Stimulated activated CD4-positive, alpha-beta T cell treated with anti-CD3 and anti-CD28 coated beads, Interleukin-15, amount 100 ng/mL, for 48 hours (primary cell): ENCODE measurements at places on chromosomes 12 and 14.

- DNase-seq: no peak
Measured at GRCh38 chr12:41334390-41334789, 146.3 kb downstream of the PDZRN4 start.

GRCh38 chr14:102375119-102375518 is 12.4 kb downstream of the TECPR2 start:
- DNase-seq: no peak

- DNase-seq: no peak
Measured at GRCh38 chr12:122096014-122096413, 17.5 kb downstream of the MLXIP start.

- no peak for DNase-seq
Measured at GRCh38 chr12:119713551-119714031, 45.7 kb downstream of the PRKAB1 start.

GRCh38 chr14:104725772-104726548 is 1.9 kb downstream of the ADSS1 start:
- DNase-seq: no peak

GRCh38 chr14:79443602-79444001 is 767.7 kb downstream of the DIO2 start:
- no peak for DNase-seq

DNA sequence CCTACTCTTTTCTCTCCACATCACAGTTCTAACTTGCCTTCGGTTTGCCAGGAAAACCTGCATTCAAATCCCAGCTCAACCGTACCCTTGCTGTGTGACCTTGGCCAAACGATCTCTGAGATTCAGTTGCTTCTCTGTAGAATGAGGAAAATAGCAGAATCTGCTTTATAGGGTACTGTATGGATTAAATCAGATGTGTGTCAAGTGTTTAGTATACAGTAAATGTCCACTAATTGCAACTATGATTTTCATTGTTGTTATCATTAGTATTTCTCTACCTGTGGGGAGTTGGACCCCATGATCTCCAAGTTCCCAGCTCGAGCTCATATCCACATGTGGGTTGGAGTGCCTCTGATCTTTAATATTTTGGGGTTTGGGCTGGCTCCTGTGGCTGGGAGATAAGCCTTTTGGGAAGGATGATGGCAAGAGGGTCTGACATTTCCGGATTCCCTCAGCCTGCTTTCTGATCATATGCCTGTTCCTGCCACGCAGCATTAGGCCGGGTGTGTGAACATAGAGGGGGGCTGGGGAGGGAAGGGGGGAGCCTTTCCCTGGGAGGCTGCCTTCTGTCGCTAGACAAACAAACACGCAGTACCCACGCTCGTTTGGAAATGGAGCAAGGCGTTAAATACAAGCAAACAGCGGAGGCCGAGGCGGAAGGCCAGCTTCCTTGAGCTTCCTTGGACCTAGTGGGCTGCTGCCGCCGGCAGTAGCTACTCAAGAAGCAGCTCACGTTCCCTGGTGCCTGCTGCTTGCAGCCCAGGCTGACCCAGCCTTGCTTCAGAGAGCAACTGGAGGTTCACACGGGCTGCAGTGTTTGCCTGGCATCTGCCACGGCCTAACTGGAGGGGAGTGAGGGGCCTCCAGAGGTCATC is 213.5 kb upstream of the LHX5 start:
- DNase-seq: no peak

DNA sequence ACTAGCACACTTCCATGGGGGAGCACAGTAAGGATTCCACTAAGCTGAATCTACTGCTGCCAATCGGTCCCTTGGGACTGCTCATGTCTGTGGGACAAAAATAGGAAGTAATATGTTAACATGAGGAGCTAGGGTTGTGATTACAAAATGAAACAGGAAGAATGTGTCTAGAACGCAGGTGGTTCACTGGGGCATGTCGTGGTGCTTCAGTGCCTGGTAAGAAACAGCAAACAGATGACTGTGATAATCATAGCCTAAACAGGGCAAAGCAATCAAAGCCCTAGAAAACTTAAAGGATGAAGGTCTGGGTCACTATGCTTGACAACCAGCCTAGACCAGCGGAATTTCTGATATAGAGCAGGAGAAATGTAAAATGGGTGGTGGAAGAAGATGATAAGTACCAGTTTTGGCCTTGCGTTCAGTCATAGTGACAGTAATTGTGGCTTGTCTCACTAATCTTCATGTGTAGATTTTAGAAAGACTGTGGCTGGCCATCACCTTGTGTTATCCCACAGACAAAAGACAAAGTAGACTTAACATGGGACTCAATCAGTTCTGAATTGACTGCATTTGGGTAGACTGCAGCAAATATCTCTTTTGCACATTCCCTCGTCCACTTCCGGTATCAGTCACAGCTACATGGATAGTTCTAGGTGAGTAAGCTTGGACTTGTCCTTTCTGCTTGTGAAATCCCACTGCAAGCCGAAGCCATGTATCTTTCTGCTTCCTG is 51.4 kb downstream of the WASHC3 start:
- DNase-seq: no peak

- DNase-seq: no peak
Measured at GRCh38 chr14:104796687-104797081, 1.1 kb upstream of the AKT1 start.

- no peak for DNase-seq
Measured at GRCh38 chr14:51682411-51682810, 30.7 kb downstream of the FRMD6 start.

DNA sequence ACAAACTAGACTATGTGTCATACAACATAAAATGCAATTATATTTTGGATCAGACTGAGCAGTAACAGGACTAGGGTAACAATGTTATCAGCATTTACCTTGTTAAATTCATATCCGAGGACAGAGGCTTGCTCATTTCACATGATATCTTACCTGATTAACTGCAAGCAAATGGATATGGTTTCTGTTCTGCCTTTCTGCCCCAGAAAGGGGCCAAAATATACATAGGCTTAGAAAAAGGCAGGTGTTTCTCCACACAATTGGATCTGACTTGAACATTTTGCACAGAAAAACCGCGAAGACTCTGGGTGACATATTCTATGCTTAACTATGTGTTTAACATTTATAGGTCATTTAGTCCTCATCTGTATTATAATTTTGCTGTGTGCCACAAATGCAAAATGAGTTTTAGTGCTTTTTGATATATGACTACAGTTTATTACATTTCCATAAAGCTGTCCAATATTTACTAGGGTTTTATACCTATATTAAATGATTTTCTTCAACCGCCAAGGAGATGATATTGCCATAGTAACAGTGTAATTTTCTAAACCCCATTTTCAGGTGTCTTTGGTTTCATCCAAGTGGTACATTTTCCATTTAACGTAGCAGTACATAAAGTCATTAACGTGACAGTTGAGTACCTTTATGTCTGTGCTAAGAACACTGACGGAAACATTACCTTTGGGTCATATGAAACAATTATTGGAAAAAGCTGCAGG is 249.3 kb upstream of the KRR1 start:
- DNase-seq: no peak

GRCh38 chr14:51533872-51534553 is 117.7 kb upstream of the FRMD6 start:
- no peak for DNase-seq

DNA sequence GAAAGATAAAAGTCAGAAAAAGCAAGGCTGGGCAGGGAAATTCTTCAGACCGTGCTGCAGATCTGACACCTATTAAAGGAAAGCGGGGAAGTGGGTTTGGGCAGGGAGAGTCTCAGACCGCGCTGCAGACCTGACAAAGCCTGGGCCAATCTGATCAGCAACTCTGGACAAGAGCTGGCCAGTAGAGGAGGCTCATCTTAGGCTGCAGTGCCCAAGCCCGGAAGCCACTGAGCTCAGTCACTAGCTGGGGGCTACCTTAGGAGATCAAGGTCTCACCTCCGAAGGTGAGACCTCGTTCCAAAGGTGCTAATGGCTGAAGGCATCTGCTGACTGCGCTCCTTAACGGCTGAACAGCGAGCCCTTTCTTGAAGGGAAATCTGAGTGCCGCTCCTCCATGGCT is 60.2 kb downstream of the SINHCAF start:
- no peak for DNase-seq

- no peak for DNase-seq
Measured at GRCh38 chr14:50007123-50007903, 109.1 kb downstream of the VCPKMT start.

- no peak for DNase-seq
Measured at GRCh38 chr12:64633011-64633939, 23.0 kb downstream of the RASSF3 start.

DNA sequence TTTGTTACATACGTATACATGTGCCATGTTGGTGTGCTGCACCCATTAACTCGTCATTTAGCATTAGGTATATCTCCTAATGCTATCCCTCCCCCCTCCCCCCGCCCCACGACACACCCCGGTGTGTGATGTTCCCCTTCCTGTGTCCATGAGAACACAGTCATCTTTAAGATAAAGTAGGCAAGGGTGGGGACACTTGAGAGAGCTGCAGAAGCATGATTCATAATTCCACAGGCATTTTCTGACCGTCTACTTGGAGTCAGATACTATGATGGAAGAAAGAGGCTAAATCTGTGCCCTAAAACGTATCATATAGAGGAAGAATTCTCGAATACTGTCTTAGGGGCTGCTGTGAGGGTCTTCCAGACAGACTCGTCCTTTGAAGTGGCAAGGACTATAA is 145.9 kb upstream of the VASH1 start:
- DNase-seq: no peak

- no peak for DNase-seq
Measured at GRCh38 chr14:76720382-76720813, 40.9 kb upstream of the VASH1 start.

DNA sequence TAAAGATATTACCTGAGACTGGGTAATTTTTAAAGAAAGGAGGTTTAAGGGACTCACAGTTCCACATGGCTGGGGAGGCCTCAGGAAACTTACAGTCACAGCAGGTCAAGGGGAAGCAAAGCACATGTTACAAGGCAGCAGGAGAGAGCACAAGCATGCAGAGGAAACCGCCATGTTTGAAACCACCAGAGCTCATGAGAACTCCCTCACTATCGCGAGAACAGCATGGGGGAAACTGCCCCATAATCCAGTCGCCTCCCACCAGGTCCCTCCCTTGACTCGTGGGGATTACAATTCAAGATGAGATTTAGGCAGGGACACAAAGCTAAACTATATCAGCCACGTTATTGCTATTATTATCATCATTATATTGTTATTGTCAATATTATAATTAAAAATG is 138.7 kb downstream of the RIMBP2 start:
- no peak for DNase-seq

DNA sequence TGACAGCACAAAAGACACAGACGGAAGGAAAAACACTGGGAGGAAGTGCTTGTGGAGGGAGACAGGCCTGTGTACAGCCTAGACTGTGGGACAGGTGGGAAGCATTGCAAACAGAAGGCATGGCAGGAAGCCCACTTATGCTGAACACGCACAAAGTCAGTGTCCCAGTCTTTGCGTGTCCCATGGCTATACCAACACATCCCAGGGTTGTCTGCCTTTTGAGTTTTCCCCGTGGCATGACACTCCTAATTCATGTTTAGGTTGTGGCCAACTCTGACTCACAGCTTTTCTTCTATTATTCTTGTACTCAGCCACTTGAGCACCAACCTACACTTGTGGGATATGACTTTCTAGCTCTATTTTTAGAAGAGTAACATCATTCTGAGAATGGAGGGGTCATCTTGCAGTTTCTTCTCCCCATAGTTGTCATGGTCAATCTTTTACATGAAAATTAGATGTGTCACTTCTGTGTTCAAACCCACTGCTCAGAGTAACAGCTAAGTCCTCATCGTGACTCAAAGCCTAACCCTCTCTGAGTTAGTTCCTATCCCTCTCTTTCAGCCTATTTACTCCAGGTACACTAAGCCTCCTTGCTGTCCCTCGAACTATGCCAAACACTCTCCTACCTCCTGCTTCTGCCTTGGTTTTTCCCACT is 27.5 kb upstream of the JPH4 start:
- DNase-seq: no peak

GRCh38 chr12:57129889-57130288 is 1.6 kb downstream of the LRP1 start:
- no peak for DNase-seq

DNA sequence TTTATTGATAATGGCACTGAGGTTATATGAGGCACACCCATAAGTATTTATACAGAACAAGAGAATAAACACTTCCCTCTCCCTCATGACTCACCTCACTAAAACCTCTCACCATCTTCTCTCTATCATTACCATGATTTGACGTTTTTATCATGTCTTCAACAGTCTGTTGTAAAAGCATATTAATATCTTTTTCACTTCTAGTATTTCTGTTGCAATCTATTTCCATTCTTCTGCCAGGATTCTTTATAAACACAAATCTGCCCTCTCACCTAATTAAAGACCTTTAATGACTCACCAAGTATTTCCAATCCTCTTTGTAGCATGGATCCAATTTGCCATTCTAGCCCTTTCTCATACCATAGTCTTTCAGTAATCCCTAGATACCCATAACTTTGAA is 527.7 kb downstream of the SLC16A7 start:
- no peak for DNase-seq

DNA sequence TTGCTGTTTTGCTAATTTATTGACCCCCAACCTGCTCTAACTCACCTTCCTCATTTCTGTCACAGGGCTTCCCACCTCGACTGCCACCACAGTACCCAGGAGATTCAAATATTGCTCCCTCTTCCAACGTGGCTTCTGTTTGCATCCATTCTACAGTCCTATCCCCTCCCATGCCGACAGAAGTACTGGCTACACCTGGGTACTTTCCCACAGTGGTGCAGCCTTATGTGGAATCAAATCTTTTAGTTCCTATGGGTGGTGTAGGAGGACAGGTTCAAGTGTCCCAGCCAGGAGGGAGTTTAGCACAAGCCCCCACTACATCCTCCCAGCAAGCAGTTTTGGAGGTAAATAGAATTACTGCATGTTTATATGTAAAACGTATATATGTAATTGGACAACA is 68.8 kb downstream of the RAD52 start:
- no peak for DNase-seq

DNA sequence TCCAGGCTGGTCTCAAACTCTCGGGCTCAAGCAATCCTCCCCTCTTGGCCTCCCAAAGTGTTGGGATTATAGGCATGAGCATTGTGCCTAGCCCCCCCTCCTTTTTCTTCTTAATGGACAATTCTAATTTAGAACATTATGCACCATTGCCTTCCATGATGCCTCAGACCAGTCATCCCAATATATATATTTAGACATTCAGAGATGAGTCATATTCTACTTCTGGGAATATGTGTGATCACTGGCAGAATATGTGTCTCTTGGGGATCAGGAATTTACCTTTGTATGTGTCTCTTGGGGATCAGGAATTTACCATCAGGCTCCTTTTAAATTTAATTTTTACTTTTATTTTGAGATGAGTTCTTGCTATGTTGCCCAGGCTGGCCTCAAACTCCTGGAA is 7.5 kb upstream of the CCDC177 start:
- DNase-seq: no peak

DNA sequence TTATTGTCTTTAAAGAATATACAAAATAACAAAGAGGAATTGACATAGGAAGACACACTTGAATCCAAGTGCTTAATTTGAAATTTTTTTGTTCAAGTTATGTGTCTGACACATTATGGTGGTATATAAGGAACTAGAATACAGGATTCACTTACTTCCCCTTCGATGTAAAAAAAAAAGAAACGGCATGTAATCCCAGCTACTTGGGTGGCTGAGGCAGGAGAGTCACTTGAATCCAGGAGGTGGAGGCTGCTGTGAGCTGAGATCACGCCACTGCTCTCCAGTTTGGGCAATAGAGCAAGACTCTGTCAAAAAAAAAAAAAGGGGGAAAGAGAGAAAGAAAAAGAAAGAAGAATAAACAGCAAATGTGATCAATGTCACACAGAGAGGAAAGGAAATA is 8.9 kb downstream of the CLEC12A start:
- DNase-seq: no peak

GRCh38 chr12:12171991-12172511 is 94.8 kb downstream of the LRP6 start:
- DNase-seq: peak; percentile 3
